Stimulated activated memory B cell treated with anti-CD40 and anti-IgM and Interleukin-4, amounts not matched to agents 10 μg/mL and 1 μg/mL and 100 μg/mL, for 72 hours (primary cell): ENCODE measurements at places on chromosomes 5 and 9.

GRCh38 chr9:136024286-136024685 lies 63.1 kb upstream of the UBAC1 start:
- peaks cover 46% of the 10 kb centered on the region for H3K27me3 ChIP-seq
- no peak overlapping the region for H3K4me3 ChIP-seq
- ATAC-seq: no peak

- no peaks in the 10 kb centered on the region for H3K4me1 ChIP-seq
- H3K27ac ChIP-seq: no peak overlapping the region
- peaks cover 27% of the 10 kb centered on the region for H3K27me3 ChIP-seq
- no peaks in the 10 kb centered on the region for H3K36me3 ChIP-seq
- no peak overlapping the region for H3K4me3 ChIP-seq
Measured at GRCh38 chr5:95241161-95241560, 43.7 kb downstream of the MCTP1 start.

- H3K4me1 ChIP-seq: peaks cover 12% of the 10 kb centered on the region
- no peak for ATAC-seq
- H3K4me3 ChIP-seq: no peak overlapping the region
- peaks cover 9% of the 10 kb centered on the region for H3K27me3 ChIP-seq
Measured at GRCh38 chr9:131348631-131349521, 45.0 kb upstream of the PRRC2B start.

GRCh38 chr5:168858994-168859393 lies 279.8 kb upstream of the PANK3 start:
- no peaks in the 10 kb centered on the region for H3K4me1 ChIP-seq
- no peak for ATAC-seq
- H3K36me3 ChIP-seq: no peaks in the 10 kb centered on the region
- H3K4me3 ChIP-seq: no peak overlapping the region

DNA sequence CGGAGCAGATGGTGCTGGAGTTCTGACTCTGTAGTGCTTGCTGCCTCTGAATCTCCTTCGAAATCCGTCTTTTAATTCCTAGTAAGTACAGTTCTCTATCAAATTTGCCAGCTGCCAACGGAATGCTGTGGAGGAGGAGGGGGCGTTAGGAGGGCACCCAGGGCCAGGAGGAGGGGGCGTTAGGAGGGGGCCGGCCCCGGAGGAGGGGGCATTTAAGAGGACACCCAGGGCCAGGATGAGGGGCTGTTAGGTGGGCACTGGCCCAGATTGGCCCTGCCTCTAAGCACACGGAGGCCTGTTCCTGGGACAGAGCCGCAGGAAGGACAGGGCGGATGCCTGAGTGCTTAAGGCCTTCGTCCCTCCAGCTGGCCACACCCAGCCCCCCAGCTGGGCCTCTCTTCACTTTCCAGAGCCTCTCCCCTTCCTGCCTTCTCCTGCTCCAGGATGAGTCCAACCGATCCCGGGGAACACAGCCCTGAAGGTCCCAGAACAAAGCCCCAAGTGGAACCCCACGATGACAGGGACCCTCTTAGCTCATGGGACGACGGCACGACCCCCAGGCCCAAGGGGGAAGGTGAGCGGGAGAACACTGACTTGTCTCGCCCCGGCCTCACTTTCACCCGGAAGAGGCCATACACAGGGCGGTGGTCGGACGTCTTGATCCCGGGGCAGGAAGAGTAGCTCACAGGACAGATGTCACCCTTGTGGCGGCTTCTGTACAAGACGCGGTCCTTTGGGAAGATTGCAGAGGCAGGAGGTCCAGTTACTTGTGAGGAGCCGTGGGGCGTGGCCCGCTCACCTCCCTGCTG lies 9.8 kb downstream of the INPP5E start:
- H3K4me3 ChIP-seq: no peak overlapping the region
- no peak for ATAC-seq
- H3K4me1 ChIP-seq: no peaks in the 10 kb centered on the region
- H3K27ac ChIP-seq: no peak overlapping the region
